GM10248 (cell line): ENCODE measurements at places on chromosomes 16 and 17.

DNA sequence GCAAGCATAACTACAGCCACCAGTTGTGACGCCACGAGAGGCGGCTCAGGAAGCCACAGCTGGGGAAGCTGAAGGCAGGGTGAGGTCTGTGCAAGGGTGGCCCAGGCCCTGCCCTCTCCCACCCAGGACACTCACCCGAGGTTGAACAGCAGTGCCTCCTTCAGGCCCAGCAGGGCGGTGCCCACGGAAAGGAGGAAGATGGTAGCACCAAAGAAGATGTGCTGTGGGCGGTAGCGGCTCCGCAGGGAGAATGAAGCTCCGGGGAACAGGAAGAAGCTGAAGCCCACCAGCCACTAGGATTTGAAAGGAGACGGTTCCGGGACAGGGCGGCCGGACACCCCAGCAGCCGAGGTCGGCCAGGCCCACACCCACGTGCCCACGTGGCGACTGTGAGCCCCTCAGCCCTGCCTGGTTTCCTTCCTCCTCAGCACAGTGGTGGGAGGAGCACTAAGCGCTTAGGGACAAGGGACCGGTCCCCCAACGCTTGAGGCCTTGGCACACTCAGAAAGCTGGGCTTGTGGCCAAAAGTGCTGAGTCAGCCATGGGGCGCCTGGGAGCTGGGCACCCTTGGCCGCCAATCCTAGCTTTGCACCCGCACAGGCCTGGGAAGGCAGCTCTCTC, 11.0 kb downstream of the CYB561 start:
- DNase-seq, result no peak

DNA sequence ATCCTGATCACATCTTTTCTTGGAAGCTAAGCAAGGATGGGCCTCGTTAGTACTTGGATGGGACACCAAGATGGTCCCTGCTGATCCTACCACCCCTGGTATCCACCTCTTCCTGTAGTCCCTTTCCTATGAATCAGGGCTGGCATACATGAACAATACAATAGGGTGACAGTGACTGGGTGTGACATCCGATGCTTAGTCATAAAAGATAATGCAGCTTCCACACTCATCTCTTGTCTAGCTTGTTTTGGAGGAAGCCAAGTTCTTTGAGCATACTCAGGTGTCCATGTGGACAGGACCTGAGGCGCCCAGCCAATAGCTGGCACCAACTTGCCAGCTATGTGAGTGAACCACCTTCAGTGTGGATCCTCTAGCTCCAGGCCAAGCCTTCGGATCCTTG, 62.5 kb upstream of the NFAT5 start:
- DNase-seq, result no peak

DNA sequence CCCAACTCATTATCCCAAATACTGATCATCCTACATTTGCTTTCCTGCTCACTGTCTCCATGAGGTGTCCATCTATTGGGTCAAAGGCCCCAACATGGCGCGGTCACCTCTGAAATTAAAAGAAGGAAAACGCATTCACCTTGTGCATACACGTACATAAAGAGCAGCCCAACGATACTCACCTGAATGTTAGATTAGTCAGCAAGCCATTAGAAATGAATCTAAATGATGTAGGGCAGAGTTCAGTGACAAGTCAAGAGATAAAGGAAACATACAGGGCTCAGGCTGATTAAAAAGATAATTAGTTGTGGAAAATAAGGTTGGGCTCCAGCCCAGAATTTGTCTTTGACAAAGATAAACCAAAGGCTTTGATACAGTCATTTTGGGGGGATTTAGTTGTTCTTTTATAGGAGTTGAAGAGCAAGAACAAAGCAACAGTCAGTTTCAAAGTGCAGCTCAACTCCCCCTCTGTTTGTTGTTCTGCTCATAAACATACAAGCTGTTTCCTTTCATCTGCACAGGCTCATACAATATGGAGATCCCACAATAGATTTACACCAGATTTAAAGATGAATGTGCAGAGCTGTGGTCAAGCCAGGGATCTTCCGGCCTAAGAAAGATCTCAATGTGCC, 21.1 kb downstream of the NXPH3 start:
- no peak for DNase-seq

GRCh38 chr16:53085369-53085843, 30.6 kb downstream of the CHD9 start:
- DNase-seq, result no peak

DNA sequence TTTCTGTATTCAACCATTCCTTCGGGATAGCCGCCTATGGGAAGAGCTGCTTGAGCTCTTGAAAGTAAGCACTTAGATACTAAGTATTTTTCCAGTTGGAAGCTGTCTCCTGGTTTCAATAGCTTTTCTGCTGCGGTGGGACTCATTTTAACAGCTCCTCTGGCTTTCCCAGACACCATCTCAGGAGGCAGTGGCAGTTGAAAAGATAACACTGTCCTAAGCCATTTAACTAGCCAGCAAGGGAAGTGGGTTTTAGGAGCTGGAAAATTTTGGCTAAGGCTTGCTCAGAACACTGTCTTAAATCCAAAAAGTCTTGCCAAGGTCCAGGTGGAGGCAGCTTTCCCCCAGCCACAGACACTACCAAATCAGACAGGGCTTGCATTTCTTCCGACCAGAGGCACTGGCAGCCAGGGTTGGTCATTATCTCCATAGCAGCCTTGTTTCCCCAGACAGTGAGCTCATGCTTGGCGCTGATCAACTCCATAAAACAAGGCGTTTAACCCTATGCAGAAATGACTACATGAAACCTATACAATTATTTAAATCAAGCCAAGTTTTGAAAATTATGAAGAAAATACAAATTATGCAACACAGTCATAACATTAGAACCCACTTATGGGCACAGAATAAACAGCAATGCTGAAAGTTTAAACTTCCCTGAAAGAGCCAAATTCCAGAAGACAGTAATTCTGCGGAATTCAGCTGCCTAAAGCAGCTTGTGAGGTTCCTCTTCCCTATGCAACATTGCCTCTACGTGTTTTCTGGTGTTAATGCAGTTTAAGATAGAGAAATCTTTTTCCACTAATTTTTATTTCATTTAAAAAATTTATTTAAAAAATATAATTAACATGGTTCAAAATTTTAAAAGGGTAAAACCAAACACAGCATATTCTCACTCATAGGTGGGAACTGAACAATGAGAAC, 25.0 kb downstream of the GABARAPL2 start:
- DNase-seq, result no peak

- DNase-seq, result no peak
These were observed 148.4 kb upstream of the FAM20A start for GRCh38 chr17:68749349-68750207.
